Kidney (tissue), 22 donors: ENCODE measurements at places on chromosomes 4 and X. TPM values are rescaled to one million over a fixed set of nuclear protein-coding genes. Genes with fewer than 3 reads are reported as not detected.

Gene MSN
- total RNA-seq = 391 TPM

Gene TIGD2
- 9.1 TPM for total RNA-seq

Gene TEC
- total RNA-seq = 5.9 TPM

Gene USP26
- not detected for total RNA-seq

GRCh38 chr4:19924761-19925160 lies 326.9 kb upstream of the SLIT2 start:
- no peak for DNase-seq
- H3K27me3 ChIP-seq = no peaks in the 10 kb centered on the region
- no peak overlapping the region for H3K27ac ChIP-seq
- no peaks in the 10 kb centered on the region for H3K36me3 ChIP-seq

DNA sequence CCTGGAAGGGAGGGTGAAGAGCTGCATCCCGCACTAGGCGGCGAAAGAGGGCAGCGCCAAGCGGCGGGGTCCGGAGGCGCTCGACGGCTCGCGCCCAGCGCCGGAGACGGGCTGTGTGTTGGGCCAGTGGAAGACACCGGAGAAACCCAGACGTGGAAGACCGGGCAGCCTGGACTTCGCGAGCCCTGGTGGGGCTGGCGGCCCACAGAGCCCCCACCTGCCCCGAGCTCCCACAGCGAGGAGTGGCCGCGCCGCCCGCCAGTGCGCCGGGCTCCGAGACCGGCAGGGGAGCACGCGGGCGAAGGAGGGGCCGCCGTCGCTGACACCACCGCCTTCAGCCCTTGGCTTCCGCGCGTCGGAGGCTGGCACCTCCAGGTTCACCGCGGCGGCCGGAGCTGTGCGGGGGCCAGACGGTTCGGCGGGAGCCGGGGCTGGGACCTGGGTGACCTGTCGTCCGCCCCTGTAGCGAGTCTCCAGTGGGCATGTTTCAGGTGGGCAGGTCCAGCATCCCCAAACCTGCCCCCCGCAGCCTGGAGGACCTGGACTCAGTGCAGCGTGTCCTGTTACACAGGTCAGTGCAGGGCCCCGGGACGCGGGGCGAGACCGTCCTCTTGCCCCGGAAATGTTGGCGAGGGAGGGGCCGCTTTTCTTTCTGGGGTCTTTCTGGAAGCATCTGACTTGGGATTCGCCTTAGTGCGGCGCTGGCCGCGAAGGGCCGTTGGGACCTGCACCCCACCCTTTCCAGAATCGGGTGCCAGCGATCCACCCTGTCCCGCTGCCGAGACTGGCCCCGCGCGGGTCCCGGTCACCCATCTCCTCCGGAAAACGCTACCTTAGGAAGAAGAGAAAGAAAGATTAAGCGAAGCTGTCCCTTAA lies 9.6 kb upstream of the INTU start:
- no peaks in the 10 kb centered on the region for H3K4me1 ChIP-seq
- DNase-seq = peak; percentile 74
- H3K4me3 ChIP-seq = peak overlapping the region; percentile 65
- no peaks in the 10 kb centered on the region for H3K36me3 ChIP-seq
- H3K27ac ChIP-seq = no peak overlapping the region

- no peak for DNase-seq
- H3K27ac ChIP-seq = no peak overlapping the region
- no peaks in the 10 kb centered on the region for H3K36me3 ChIP-seq
- H3K4me1 ChIP-seq = no peaks in the 10 kb centered on the region
Observed at GRCh38 chr4:3294401-3295241, 1.8 kb downstream of the RGS12 start.

DNA sequence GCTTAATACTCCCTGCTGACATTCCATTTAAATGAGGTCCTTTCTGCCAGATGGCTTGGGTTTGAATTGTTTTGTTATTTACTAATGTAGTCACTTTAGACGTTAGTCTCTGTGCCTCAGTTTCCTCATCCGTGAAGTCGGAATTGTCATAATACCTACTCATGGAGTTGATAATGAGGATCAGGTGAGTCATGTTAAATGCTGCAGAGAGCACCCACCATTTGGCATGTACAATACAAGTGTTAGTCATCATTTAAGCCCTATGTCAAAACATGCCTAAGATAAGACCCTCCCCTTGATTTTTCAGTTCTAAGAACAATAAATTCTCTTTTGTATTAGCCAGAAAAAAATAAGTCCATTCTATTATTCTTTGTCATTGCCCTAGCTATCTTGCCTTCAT lies 534.8 kb upstream of the HTR2C start:
- H3K27me3 ChIP-seq = no peaks in the 10 kb centered on the region
- H3K27ac ChIP-seq = no peak overlapping the region
- H3K4me3 ChIP-seq = no peak overlapping the region
- no peaks in the 10 kb centered on the region for H3K36me3 ChIP-seq

- DNase-seq = no peak
- H3K36me3 ChIP-seq = no peaks in the 10 kb centered on the region
Observed at GRCh38 chrX:63812823-63813222, 27.8 kb upstream of the ARHGEF9 start.

DNA sequence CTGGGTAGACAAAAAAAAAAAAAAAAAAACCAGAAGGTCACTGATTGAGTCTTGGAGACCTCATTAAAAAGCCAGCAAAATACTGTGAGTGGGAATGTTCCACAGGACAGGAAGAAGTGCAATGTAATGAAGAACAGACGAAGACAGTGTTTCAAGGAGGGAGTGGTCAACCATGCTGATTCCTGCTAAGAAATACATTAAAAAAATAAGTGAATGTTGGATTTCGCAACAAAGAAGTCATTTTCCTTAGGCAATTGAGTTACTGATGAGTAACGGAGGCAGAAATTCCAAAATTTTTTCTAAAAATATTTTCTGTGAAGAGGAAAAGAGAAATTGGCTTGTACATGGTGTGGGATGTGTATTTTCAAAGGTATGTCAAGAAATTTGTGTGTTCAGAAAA lies 94.3 kb upstream of the FAM47B start:
- no peaks in the 10 kb centered on the region for H3K27me3 ChIP-seq
- H3K4me1 ChIP-seq = no peaks in the 10 kb centered on the region
- H3K36me3 ChIP-seq = no peaks in the 10 kb centered on the region
- no peak for DNase-seq

DNA sequence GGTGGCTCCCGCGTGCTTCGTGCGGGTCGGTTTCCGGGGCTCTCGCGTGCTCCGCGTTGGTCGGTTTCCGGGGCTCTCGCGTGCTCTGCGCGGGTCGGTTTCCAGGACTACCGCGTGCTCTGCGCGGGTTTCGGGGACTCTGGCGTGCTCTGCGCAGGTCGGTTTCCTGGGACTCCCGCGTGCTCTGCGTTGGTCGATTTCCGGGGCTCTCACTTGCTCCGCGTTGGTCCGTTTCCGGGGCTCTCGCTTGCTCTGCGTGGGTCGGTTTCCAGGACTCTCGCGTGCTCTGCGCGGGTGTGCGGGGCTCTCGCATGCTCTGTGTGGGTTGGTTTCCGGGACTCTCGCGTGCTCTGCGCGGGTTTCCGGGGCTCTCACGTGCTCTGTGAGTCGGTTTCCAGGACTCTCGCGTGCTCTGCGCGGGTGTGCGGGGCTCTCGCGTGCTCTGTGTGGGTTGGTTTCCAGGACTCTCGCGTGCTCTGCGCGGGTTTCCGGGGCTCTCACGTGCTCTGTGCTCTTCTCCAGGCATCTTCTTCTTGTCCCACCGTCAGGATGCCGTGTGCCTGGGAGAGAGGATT lies 109.9 kb upstream of the LRPAP1 start:
- no peaks in the 10 kb centered on the region for H3K27me3 ChIP-seq
- H3K36me3 ChIP-seq = no peaks in the 10 kb centered on the region
- no peaks in the 10 kb centered on the region for H3K4me1 ChIP-seq
- H3K4me3 ChIP-seq = no peak overlapping the region
- no peak for DNase-seq
- no peak overlapping the region for H3K27ac ChIP-seq

GRCh38 chr4:56863441-56864139 lies 42.1 kb upstream of the SPINK2 start:
- no peak overlapping the region for H3K27ac ChIP-seq
- H3K4me3 ChIP-seq = no peak overlapping the region
- no peak for DNase-seq
- no peaks in the 10 kb centered on the region for H3K36me3 ChIP-seq
- no peaks in the 10 kb centered on the region for H3K4me1 ChIP-seq

- H3K27me3 ChIP-seq = no peaks in the 10 kb centered on the region
- H3K4me1 ChIP-seq = no peaks in the 10 kb centered on the region
- no peak overlapping the region for H3K4me3 ChIP-seq
- no peaks in the 10 kb centered on the region for H3K36me3 ChIP-seq
- no peak for DNase-seq
Observed at GRCh38 chr4:17138847-17139246, 240.4 kb upstream of the LDB2 start.

DNA sequence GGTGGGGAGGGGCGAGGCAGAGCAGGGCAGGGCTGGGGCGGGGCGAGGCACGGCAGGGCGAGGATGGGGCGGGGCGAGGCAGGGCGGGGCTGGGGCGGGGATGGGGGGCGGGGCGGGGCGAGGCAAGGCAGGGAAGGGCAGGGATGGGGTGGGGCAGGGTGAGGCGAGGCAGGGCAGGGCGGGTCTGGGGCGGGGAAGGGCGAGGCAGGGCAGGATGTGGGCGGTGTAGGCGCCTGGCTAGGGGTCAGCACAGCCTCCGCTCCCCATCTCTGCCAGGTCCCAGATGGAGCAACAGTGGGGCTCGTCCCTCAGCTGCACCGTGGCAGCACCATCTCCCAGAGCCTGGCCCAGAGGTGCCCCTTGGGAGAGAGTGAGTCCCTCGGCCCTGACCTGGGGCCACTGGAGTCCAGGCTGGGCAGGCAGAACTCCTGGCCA lies 4.2 kb upstream of the SRPK3 start:
- no peak overlapping the region for H3K27ac ChIP-seq
- H3K4me3 ChIP-seq = no peak overlapping the region
- DNase-seq = no peak
- H3K4me1 ChIP-seq = no peaks in the 10 kb centered on the region
- H3K27me3 ChIP-seq = no peaks in the 10 kb centered on the region

DNA sequence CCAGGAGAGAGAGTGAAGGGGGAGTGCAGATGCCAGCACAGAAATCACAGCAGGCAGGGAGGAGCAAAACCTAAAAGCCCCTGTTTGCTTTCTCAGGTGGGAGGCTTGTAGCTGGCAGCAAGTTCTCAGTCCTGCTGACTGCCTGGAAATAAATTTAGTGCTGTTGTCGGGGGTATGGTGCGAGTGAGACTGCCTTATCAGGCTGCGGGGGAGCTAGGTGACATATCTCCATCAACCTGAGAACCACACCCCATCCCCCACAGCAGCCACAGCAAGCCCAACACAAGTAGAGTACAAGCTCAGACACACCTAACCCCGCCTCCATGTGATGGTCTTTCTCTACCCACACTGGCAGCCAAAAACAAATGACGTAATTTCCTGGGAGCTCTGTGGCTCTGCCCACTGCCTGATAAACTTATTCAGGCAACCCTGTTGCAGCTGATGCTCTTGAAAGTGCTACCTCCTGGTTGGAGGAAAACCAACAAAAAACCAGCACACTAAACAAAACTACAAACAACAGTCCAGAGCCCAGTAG lies 953.4 kb upstream of the NDST4 start:
- H3K27me3 ChIP-seq = no peaks in the 10 kb centered on the region
- DNase-seq = no peak
- no peaks in the 10 kb centered on the region for H3K36me3 ChIP-seq
- no peak overlapping the region for H3K27ac ChIP-seq
- H3K4me1 ChIP-seq = no peaks in the 10 kb centered on the region

DNA sequence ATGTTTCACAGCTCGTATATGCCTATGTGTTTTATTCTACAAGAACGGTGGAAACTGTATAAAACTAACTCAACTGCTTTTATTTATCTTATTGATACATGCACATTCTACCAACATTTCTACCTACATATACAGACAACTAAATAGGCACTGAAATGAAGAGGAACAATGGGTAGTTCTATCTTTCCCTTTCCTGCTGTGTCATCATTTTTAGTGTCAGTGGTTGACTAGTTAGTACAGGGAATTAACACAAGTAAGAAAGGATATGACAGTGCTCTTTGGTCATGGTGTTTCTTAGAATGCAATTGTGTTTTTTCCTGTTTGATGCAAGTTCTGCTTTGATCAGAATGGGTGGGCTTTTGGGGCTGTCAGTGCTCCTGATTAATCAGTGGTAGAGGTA lies 293.8 kb upstream of the CTSO start:
- H3K4me3 ChIP-seq = no peak overlapping the region
- H3K27me3 ChIP-seq = no peaks in the 10 kb centered on the region
- H3K36me3 ChIP-seq = no peaks in the 10 kb centered on the region
- H3K27ac ChIP-seq = no peak overlapping the region

DNA sequence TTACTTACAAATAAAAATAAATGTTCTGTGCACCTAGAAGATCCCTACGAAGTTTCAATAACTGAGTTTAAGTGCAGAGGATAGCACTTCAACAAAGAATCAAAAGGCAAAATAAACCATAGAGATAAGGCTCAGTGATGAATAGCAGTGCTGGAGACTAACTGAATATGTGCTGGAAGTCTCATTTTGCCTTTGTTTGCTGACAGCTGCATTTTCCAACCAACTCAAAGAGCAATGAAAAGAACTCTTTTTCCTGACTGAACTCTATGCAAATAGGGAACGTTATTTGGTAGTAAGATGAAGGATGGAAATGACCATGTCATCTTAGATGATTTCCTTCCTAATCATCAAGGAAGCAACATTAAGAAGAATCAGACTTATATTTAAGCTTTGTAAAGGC lies 32.7 kb upstream of the ADH7 start:
- H3K36me3 ChIP-seq = no peaks in the 10 kb centered on the region
- H3K4me3 ChIP-seq = no peak overlapping the region
- H3K4me1 ChIP-seq = no peaks in the 10 kb centered on the region
- no peaks in the 10 kb centered on the region for H3K27me3 ChIP-seq

- no peak overlapping the region for H3K4me3 ChIP-seq
- no peaks in the 10 kb centered on the region for H3K27me3 ChIP-seq
- no peak overlapping the region for H3K27ac ChIP-seq
- DNase-seq = no peak
Observed at GRCh38 chr4:129043523-129043922, 49.8 kb downstream of the SCLT1 start.

- no peak overlapping the region for H3K4me3 ChIP-seq
- DNase-seq = peak; percentile 15
- no peak overlapping the region for H3K27ac ChIP-seq
- H3K27me3 ChIP-seq = no peaks in the 10 kb centered on the region
Observed at GRCh38 chr4:105909787-105910281, 14.6 kb downstream of the NPNT start.

GRCh38 chr4:24568425-24568824 lies 15.9 kb downstream of the DHX15 start:
- DNase-seq = no peak
- no peak overlapping the region for H3K4me3 ChIP-seq
- H3K27ac ChIP-seq = no peak overlapping the region
- peaks cover 4% of the 10 kb centered on the region for H3K4me1 ChIP-seq
- no peaks in the 10 kb centered on the region for H3K27me3 ChIP-seq

- no peaks in the 10 kb centered on the region for H3K27me3 ChIP-seq
- H3K36me3 ChIP-seq = no peaks in the 10 kb centered on the region
- H3K4me3 ChIP-seq = no peak overlapping the region
- H3K27ac ChIP-seq = no peak overlapping the region
- no peaks in the 10 kb centered on the region for H3K4me1 ChIP-seq
- DNase-seq = no peak
Observed at GRCh38 chrX:119036107-119037029, 36.4 kb upstream of the CT47C1 start.

GRCh38 chrX:115058276-115058675 lies 40.9 kb upstream of the IL13RA2 start:
- peak; percentile 69 for DNase-seq
- no peak overlapping the region for H3K4me3 ChIP-seq
- H3K27me3 ChIP-seq = no peaks in the 10 kb centered on the region
